Putamen (tissue), 1 donor: ENCODE measurements at places on chromosomes 7 and 10.

DNA sequence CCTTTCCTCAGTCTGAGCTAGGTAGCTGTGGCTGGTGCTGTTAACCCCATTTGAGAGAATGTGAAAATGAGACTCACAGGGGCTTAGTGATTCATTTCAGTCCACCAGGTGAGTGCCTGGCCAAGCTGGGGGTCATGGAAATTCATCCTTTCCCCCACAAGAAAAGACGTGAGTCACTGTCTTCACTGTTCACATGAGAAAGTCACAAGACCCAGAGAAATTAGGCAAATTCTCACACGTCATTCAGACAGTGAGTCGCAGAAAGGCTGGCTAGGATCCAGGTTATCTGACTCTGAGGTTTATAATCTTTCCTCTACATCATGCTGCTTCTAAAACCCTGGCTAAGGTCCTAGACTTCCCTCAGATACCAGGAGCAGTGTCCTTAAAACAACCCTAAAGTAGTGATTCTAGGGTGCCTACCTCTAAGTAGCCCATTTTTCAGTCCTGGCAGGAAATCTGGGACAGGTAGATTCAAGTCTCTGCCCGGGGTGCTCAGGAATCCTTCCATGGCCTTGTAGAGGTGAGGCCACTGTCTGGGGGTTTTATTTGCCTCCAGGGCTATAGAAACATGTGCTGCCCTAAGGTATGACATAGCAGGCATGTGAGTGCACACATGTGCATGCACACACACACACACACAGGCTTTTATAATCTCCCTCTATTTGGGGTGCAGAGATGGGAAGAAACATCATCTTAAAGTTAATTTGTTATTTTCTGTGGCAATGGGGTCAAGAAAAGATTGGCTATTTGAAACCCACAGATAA, 427.9 kb upstream of the CELF2 start:
- DNase-seq = peak; percentile 47

DNA sequence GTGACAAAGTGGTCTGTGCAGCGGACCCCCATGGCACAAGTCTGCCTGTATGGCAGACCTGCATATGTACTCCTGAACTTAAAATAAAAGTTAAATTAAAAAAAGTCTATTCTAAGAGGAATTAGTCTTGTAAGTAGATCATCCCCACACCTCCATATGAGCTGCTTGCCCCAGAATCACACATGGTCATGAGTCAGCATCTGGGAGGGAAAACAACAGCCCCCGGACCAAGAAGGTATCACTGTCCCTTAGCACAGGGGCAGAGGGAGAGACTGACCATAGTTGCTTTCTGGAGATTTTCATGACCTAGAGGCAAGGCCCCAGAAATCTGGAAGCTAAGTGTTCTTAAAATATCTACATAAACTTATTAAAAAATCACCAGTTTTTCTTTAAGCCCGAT, 86.6 kb upstream of the PDK4 start:
- no peak for DNase-seq

- no peak for DNase-seq
Measured at GRCh38 chr10:98610301-98610700, 163.6 kb upstream of the HPS1 start.

DNA sequence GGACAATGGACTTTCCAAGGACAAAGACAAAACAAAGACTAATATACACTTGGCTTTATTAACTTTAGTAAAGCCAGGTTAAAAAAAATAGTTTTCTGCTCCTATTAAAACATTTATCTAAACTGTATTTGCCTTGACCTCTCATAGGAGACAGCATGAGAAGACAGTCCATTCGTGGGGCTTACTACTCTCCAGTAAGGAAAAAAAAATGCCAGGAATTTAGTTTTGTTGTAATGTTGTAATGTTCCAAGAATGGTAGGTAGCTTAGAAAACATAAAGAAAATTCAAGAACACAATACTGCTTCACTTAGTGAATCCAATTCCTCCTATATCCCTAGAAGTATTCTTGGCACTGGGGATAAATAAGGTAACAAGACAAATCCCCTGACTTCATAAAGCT, 81.7 kb downstream of the KMT2C start:
- DNase-seq = no peak

DNA sequence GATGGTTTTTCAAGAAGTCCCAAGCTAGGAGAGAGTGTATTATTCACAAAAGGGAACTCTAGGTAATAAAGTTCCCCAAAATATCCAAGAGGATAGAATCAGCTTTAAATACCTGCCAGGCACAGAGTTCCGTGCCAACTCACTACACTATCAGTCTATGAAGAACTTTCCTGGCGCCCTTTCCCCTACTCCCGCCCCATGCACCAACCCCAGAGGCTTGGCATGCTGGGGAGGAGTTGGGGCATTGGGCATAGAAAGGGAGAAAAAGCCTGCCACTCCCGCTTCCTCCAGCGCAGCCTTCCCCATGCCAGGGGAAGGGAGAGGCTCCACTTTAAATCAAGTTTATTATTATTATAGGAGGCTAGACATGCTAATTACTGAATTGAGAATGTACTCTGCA, 54.9 kb downstream of the ZNF800 start:
- no peak for DNase-seq

GRCh38 chr10:124926548-124926947, 15.4 kb upstream of the ZRANB1 start:
- no peak for DNase-seq

DNA sequence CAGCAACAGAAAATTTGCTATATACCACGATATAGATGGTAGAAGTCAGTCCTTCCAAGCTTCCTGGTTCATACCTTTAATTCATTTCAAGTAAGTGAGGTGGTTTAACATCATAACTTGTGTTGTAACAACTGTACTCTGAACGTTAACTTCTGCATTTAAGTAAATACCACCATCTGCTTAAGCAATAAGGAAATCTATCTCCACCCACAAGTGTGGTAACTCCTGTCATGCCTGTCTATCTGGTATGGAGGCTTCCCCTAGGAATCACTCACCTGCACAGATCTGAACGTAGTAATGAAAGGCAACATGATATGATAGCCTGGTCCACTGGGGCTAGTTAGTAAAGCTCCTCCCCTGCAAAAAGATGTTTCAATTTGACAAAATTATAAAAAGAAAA, 2.3 kb downstream of the ERLIN1 start:
- DNase-seq = no peak

DNA sequence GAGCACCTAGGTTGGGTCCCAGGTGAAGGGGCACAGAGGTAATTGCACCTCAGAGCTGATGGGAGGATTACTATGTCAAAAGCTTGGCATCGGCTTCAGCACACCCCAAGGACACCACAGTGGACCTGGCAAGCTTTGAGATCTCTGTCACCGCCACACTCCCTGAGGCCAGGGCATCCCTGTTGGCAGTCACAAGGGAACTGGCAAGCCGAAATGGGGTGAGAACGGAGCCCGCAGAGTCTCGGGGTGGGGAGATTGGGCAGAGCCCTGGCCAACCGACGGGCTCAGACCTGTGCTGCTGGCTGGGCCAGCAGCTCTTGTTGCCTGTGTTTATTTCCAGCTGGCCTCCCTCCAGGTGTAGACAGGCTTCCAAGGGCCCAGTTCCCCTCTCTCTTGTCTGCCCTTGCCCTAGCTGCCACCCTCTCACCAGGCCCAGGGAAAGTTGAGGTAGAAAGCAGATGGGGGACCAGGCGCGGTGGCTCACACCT, 2.5 kb downstream of the HSPB1 start:
- DNase-seq = peak; percentile 81
